ENCODE measurements at places on chromosomes 7 and 10. TPM values are rescaled to one million over a fixed set of nuclear protein-coding genes. Genes with fewer than 3 reads are reported as not detected.

The VPS37D gene
- total RNA-seq, result 4.1 TPM

The SPDYE5 gene
- total RNA-seq, result not detected

The EVX1 gene
- not detected for total RNA-seq

The AGFG2 gene
- total RNA-seq, result 20.5 TPM

The CFAP46 gene
- 2.6 TPM for total RNA-seq

The CYP3A4 gene
- not detected for total RNA-seq

The GDF2 gene
- not detected for total RNA-seq

The POM121C gene
- 6.8 TPM for total RNA-seq

The ANKRD61 gene
- total RNA-seq, result not detected

The CAV1 gene
- 306 TPM for total RNA-seq

The GPRIN2 gene
- not detected for total RNA-seq

The PON3 gene
- 4.0 TPM for total RNA-seq

The CTTNBP2 gene
- 0.35 TPM for total RNA-seq

Measured in pericardium fibroblast (primary cell).